Fibroblast of the conjunctiva (primary cell): ENCODE measurements at places on chromosomes 1 and 21.

DNA sequence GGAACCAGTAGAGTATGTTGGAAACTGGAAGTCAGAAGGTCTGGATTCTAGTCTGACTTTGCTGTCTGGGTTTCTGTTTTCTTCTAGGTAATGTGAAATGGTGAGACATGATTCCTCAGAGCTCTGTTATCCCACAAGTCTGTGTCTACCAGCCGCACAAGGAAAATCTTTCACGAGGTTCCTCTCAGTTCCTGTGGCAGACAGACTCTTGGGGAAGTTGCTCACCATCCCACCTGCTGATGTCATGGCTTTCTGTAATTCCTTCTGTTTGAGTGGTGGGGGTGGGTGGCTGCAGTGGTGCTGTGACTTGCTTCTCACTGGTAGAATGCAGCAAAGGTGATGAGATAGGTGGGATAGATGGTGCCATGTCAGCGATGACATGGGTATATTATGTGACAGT lies 17.1 kb upstream of the SCMH1 start:
- no peak for DNase-seq

DNA sequence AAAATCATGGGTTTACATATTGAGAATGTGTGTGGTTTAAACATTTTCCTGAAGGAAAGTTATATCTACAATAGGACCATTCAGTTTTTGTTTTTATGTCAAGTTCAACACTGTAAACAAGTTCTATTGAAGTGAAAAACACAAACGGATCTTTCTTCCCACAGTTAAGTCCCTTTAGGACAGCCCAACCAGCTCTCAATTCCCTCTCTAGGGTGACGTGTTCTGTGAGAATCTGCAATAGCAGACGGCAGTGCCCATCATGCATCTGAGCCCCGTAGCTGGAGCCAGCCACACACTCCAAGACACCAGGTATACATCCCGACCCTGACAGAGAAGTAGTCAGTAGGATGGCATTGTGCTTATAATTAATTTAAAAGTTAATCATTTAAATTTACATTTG lies 26.3 kb upstream of the IVNS1ABP start:
- no peak for DNase-seq

- DNase-seq, result no peak
Measured at GRCh38 chr1:112788561-112788960, 73.4 kb upstream of the PPM1J start.

DNA sequence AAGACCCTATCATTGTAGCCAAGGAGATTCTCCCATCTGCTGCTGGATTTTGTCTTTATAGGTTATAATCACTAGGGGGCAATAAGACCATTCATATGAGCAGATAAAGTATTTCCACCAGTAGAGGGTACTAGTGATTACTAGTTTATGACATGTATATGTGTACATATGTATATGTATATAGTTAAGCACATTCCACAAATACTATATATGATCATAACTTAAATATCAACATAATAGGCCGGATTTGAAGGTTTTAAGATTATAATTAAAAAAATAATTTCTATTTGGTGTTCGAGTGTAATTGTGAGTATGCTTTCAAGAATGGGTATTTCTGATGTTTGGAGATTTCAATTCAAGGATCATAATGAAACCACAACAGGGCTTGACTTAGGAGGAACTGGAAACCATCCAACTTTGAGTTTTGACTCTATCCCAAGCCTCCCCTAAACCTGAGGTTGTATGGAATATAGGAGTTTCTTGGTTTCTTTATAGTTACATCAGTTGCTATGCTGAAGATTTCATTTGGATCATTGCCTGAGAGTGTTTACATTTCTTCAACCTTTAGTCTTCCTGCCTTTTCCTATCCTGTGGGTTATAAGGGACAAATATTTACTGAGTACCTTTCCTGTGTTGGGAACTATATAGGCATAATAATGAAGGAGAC lies 16.9 kb downstream of the TCEANC2 start:
- peak; percentile 35 for DNase-seq

DNA sequence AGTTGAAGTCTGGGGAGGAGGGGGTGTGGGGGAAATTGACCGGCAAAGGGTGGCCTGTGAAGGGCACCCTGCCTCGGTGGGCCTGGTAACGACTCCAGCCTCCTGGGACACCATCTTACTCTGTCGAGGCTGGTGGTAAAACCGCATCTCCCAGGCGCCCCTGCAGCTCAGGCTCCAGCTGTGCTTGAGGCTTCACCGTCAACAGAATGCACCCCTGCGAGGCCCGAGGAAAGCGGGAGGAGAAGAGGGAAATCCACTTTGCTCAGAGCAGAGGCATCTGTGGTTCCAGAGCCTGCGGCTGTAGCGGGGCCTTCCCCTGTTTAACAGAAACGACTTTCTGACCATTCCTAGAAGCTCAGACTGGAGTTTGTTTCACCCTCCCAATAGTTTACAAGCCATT lies 165.6 kb downstream of the NPHP4 start:
- DNase-seq, result no peak

- no peak for DNase-seq
Measured at GRCh38 chr1:225882694-225883615, 775 bp upstream of the TMEM63A start.

DNA sequence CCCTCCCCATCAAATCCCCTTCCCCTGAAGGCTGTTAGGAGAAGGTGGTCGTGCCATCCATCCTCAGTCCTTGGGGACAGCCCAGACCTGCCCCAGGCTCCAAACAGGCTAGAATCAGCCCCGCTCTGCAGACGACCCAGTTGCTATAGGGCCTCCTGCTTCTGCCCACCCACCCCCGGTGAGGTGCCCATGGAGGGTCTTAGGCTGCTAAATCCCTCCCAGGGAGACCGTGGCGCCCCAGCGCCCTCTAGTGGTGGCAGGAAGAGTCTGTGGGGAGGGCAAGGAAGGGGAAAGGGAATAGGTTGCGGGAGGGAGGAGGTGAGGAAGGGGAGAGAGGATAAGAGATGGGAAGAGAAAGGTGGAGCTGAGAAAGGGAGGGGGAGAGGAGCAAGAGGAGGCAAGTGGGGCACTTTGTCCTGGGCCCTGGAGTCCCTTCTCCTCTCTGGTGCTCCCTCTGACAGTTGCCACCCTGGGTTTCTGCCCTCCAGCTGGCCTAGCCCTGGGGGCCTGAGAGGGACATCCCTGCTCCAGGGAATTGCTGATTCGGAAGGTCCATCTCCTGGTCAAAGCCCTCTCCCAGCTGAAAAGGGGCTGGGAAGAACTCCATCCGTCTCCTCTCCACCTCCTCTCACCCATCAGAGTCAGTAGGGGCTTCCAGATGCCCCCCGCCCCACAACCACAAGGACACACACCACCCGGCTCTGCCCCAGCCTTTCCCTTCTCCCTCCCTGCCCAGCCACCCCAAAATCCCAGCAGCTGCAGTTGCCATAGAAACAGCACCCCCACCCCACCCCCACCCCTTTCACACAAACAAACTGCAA lies 55.4 kb downstream of the CAMK2N1 start:
- no peak for DNase-seq

DNA sequence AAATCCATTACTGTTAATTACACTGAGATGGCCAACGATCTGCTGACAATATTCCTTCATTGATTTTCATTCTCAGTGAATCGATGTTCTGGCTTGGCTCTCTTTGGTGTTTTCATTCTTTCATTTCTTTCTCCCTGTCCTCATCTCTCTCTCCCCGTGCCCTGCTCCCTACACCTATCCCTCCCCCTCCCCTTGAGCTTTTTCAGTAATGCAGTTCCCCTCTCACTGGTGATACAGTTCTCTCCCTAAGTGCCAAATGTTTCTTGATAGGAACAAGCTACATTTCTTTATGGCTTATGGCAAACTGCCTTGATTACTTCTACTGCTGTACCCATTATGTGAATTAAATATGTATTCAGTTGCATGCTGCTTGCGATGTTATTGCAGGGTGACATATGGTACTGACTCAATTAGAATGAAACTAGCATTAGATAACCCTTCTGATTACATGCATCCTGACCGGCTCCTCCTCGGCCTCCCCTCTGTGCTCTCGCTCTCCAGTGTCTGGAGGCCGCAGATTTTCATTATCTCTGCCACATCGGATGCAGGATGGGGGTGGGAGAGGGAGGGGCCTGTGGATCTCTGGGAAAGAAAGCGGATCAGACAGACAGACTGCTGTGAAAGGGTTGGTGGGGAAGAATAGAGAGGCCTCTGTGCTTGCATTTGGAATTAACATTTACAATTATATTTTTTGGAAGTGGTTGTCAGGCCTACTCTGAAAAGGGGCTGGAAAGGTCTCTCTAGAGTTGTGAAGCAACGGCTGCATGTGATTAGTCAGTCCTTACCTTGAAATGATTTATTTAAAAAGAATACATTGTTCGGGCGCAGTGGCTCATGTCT lies 130.9 kb downstream of the PBX1 start:
- no peak for DNase-seq

DNA sequence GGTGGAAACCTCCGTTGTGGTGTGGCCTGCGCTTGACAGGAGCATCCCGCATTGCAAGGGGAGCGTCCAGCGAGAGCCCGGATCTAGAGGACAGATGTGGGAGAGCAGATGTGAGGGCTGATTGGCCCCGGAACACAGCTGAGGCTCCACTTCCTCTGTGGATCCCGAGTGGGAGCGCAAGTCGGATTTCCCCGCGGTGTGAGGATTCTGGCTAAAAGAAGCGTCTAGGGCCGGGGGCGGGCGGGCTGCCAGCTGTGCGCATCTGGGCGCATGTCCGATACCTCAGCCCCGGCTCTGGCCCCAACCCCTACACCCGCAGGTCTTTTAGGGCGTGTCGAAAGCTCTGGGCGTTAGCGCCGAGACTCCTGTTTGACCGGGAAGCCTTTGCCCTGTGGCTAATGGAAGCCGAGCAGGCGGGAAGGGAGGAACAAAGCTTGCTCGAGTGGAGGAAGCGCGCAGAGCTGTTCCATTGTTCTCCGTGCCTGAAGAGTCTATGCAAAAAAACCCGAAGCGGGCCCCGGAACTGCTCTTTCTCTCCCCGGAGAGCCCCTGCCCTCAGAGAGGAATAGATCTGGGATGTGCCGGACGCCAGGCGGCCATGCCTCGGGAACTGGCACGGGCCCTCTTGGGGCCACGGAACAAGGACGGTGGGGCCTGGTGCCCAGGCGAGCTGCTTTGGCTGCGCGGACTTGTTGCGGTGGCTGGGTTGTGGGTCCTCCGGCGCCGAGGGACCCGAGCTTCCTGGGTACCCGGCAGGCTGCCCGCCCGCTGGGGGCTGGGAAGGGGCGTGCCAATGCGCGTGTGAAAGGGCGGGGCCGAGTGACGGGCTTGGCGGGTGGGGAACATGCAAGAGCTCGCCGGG lies 111.1 kb downstream of the NAV1 start:
- DNase-seq, result peak; percentile 57

DNA sequence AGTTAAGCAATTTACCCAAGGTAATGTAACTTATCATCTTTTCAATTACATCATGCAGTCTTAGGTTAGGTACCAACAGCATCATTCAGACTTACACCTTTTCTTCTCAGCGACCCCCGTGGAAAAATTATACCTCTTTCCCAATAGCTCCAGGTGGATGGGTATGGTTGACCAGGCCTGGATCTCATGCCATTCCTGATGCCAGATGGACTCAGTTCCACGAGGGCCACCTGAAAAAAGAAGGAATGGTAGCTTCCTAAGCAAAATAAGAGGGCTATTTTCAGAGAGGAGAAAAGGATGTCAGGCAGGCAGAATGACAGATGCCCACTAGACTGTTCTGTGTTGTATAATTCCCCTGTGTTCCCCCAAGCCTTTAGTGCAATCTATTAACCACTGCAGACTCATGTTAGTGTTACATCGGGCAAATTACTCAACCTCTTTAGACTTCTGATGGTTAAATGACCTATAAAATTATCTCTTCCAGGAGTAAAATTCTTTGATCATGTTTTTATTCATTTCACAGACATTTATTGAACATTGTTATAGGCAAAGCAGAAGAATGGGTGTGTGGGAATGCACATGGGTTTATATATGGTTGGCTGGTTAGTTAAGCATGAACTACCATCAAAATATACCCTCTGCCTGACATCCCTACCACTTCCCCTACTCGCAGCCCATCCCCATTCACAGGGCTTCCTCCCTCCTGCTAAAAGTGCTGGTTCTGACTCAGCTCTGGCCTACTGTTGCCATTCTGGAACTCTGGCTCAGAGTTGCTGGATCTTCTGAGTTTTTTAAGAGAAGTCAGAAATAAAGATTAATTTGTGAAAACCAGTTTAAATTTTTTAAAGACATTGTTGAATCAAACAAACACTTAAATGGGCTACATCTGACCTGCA lies 10.6 kb upstream of the MYSM1 start:
- no peak for DNase-seq

GRCh38 chr1:111511370-111511769 lies 7.9 kb upstream of the ADORA3 start:
- DNase-seq, result no peak

- no peak for DNase-seq
Measured at GRCh38 chr1:45723248-45723930, 27.1 kb downstream of the IPP start.

DNA sequence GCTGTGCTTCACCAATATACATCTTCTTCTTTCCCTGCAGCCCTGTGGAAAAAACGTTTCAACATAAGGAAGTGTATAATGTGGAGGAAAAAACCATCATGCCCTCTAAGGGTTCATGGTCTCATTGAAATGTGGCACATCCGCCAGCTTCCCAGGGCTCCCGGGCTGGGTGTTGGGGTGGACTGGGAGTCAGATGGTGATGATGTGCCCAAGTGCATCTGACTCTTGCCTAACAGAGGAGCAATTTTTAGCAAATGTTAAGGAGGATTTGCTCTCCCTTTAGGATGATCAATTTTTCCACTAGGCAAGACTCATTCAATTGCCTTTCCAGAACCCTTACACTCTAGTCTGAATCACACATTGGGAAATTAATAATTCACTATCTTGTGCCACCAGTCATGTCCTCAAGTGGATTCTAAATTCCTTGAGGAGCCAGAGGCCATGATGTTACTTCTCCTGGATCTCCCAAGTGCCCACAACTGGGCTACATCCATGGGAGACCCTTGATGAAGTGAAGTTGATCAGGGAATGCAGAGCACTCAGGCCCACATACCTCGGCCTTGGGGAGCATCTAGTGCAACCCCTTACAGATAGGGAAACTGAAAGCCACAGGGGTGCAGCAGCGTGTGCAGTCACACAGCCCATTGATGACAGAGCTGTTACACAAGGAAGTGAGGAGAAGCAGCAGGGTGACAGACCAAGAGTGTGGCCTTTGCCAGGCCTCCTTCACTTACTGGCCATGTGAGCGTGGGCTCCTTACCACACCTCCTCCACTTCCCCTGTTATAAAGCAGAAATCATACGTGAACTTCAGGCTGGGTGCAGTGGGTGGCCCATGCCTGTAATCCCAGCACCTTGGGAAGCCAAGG lies 100.0 kb upstream of the SLC44A3 start:
- no peak for DNase-seq

GRCh38 chr1:201882665-201883132 lies 6.0 kb upstream of the SHISA4 start:
- peak; percentile 48 for DNase-seq

DNA sequence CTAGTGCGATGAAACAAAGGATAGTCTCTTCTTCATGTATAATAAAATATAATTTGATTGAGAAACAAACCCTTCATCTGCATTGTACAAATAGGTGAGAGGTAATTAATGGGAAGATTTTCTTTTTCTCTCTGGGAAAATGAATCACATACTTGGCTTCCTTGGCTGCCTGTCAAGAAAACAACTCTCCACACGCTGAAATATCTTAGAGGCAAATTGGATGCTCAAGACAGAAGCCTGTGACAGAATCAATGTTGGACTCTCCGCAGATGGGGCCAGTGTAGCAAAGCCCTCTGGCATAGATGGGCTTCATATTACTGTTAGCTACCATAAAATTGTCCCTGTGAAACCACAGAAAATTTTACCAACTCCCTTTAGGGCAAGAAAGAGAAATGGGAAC lies 186.6 kb downstream of the GRIK1 start:
- no peak for DNase-seq
